ENCODE measurements at places on chromosomes 6 and 20. TPM values are rescaled to one million over a fixed set of nuclear protein-coding genes. Genes with fewer than 3 reads are reported as not detected.

Gene CCDC170
- polyA plus RNA-seq: 0.08 TPM

Gene GLO1
- polyA plus RNA-seq: 301 TPM

Gene TMEM151B
- polyA plus RNA-seq: not detected

- no peaks in the 10 kb centered on the region for H3K36me3 ChIP-seq
- no peak overlapping the region for H3K4me3 ChIP-seq
- no peak for DNase-seq
- H3K27me3 ChIP-seq: no peaks in the 10 kb centered on the region
Measured at GRCh38 chr6:129785756-129786135, 75.4 kb downstream of the TMEM244 start.

DNA sequence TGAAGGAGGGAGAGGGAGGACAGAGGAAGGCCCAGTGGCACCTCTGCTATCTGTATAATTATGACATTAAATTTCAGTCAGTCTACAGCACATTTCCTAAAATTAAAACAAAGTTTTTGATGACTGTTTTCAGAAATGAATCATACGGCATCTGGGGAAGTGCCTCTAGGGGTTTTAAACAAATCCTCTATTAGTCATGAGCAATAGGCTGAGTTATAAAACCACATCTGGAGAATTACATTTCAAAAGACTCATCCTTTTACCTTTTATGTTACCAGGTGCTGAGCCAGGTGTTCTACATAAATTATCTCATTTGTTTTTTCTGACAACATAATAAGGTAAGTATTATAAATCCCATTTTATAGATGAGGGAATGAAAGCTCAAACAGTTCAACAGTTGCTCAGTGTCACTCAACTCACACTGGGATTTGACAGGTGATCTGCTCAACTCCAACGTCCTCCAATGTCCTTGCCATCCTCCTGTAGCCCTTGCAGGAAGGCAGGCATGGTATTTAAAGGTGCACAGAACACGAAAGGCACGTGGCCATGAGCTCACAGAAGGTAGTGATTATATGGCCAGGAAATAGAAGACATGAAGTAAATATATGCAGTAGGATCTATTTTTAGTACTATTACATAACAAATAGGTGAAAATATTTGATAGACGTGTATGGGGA is 184.2 kb upstream of the MAN1A1 start:
- peak; percentile 63 for DNase-seq
- H3K4me1 ChIP-seq: peaks cover 30% of the 10 kb centered on the region
- peak overlapping the region; percentile 18 for H3K4me3 ChIP-seq
- no peaks in the 10 kb centered on the region for H3K36me3 ChIP-seq
- H3K27me3 ChIP-seq: no peaks in the 10 kb centered on the region

DNA sequence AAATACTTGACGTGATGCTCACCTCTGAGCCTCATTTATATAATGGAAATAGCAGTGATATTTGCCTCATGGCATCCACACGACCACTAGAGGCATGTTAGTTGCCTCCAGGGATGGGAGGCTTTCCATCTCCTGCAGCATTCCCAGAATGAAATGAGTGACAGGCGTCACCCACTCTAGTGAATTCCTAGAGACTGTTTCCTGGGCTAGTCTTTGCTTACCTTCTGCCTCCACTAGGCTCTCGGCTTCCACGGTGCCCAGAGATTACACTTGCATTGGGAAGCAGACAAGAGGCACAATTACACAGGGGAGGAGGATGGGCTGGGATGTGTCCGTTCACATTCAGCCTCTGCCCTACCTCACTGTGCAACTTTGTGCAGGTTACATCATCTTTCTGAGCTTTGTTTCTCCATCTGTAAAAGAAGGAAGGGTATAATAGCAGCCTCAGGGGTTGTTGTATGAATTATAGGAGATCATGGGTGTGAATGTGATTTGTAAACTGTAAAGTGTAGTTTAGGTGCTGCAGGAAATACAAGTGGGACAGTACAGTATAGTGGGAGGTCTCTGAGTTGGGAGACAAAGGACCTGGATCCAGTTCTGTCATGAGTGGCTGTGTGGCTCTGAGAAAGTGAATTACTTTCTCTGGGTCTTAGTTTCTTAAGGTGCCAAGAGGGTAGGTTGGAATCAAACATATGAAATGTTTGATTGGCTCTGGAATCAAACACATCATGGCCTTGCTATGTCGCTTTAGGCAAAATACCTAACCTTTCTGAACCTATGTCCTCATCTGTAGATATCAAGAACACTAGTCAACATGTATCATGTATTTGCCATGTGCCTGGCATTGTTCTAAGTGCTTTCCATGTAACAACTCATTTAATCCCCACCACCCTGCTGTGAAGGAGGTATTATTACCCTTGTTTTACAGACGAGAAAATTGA is 3.6 kb upstream of the VSTM2L start:
- H3K36me3 ChIP-seq: no peaks in the 10 kb centered on the region
- peaks cover 26% of the 10 kb centered on the region for H3K4me1 ChIP-seq
- H3K27me3 ChIP-seq: peaks cover 23% of the 10 kb centered on the region
- DNase-seq: no peak

GRCh38 chr6:14506656-14507246 is 389.2 kb downstream of the CD83 start:
- no peak for DNase-seq
- no peaks in the 10 kb centered on the region for H3K27me3 ChIP-seq
- H3K4me1 ChIP-seq: peaks cover 11% of the 10 kb centered on the region
- H3K4me3 ChIP-seq: no peak overlapping the region
